ENCODE measurements at places on chromosomes 3 and 15.

DNA sequence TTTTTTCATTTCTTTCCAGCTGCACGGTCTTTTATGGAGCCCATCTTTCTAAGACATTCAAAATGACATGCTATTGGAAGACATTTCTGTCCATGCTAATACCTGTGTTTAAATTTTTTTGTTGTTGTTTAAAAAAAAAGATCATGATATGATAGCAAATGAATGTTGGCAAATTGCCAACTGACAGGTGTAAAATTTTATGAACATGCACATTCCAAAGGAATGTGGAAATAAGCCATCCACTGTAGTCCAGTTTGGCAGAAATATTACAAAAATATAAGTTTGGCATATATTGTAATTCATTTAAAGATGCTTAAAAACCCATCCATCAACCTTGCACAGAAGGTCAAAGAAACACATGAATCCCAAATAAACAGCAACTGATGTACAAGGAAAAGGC is 75.6 kb upstream of the WNT5A start:
- DNase-seq: no peak

DNA sequence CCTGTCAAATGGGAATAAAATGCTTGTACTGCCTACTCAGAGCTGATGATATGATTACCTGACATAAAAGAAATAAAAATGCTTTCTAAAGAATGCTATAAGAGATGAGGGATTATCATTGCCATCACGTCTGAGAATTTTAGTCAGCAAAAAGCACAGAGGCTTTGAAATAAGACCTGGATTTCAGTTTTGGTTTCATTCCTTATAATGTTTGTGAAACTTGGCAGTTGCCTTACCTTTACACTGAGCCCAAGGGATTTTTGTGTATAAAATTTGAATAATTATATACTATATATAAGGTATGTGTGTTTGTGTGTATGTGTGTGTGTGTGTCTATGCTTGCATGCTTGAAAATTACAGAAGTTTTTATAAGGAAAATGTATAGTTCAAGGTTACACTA is 634.8 kb upstream of the BCHE start:
- no peak for DNase-seq

GRCh38 chr3:46566040-46566641 is at the start of gene LRRC2:
Gene LRRC2, minus strand, starts transcription at chr3:46566302. Its CDS starts 14,711 bp downstream, at chr3:46551591.
- peak; percentile 44 for DNase-seq

DNA sequence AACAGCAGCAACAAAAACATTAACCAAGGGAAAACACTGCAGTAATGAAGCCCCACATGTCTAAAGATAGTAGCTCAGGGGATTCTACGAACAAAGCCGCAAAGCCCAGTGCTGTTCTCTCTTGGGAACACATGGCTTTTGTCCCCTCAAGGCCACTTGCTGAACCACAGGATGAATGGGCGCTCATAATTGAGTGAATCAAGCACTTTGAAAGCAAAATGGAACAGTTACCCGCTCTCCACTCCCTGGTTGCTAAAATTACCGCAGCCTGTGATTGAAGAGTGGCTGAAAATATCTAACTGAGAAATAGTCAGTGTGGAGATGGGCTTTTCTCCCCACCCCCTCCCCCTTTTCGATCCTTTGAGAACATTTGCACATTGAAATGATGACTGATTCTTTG is 39.6 kb downstream of the RASGRF1 start:
- DNase-seq: no peak

DNA sequence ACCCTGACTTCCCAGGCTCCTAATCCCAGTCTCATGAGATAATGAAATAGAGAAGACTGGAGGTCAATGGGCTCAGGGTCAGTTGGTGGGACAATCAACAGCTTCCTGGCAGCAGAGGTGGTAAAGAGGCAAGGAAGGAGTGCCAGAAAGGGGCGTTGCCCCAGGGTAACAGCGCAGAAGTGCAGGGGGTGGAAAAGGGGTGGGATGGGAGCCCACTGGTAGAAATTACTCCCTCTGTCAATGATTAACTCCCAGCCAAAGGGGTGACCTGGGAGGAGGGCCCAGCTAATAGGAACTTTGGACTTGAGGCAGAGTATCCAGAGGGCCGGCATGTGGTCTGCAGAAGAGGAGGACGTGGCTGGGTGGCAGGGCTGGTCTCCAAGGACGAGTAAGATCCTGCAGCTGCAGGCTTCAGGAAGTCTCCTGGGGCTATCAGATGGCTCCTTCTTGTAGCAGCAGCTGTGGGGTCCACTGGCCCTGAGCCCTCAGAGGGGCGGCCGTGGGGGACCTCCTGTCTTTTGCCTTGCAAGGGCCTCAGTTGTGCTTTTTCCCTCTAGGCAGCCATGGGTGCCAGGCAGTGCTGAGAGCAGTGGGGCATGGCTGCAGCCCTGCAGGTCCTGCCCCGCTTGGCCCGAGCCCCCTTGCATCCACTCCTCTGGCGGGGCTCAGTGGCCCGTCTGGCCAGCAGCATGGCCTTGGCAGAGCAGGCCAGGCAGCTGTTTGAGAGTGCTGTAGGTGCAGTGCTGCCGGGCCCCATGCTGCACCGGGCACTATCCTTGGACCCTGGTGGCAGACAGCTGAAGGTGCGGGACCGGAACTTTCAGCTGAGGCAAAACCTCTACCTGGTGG is 2.3 kb downstream of the GLYCTK start:
- no peak for DNase-seq

GRCh38 chr3:140602781-140603180 is 75.1 kb upstream of the TRIM42 start:
- no peak for DNase-seq

GRCh38 chr3:156211583-156211982 is 91.2 kb downstream of the KCNAB1 start:
- DNase-seq: peak; percentile 82

- DNase-seq: no peak
Observed at GRCh38 chr3:156668073-156668763, 6.2 kb upstream of the TIPARP start.

DNA sequence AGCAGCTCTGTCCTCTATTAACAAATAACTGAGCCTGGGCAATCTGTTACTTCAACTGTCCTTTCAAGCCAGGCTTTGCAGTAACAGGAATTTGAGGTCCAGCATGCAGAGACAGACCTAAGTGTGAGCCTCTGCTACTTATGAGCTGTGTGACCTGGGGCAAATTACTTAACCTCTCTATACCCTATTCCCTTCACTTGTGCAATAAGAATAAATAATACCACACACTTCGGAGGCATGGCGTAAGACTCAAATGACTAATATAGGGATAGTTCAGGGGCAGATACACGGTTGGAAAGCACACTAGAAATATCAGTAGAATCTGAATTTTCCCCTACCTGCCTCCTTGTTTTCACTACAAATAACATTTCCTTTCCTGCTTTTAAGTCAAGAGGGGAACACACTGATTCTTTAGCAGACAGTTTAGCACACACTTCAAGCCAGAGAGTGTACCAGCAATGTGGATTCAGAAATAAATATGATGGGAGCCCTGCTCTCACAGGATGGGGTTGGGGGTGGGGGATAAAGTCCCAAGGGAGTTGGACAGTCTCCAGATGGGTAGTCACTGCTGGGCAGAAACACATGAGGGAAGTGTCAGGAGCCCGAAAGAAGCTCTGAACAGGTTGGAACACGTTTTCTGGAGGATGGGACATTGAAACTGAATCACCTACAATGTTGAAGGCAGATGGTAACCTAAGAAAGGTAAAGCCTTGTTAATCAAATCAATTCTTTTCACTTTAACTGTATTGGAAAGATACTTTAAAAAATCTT is 61.8 kb upstream of the RBP1 start:
- no peak for DNase-seq
